AG09319 (cell line): ENCODE measurements at places on chromosomes 13 and 19.

- DNase-seq: no peak
These were observed 97.1 kb downstream of the SIPA1L3 start for GRCh38 chr19:38004186-38004520.

DNA sequence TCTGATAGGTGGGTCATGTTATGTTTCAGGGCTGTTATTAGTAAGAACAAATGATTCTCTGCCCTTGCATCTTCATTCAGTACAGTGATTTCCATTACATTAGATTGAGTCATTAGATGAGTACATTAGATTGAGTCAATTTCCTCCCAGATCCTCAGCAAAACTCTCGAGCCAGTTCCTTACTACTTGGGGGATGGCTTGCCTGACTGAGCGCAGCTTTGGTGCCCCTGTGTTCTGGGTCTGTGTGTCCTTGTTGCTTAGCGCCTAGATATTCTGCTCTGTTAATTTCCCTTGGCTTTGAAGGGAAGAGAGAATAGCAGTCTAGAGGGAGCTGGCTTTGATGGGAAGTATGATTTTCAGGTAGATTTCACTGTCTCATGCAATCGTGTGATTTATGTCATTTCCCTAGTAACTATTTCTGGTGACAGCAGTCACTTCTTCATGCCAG lies 19.1 kb upstream of the SCEL start:
- DNase-seq: no peak

- DNase-seq: no peak
These were observed 27.5 kb downstream of the VRK3 start for GRCh38 chr19:49997709-49998108.

DNA sequence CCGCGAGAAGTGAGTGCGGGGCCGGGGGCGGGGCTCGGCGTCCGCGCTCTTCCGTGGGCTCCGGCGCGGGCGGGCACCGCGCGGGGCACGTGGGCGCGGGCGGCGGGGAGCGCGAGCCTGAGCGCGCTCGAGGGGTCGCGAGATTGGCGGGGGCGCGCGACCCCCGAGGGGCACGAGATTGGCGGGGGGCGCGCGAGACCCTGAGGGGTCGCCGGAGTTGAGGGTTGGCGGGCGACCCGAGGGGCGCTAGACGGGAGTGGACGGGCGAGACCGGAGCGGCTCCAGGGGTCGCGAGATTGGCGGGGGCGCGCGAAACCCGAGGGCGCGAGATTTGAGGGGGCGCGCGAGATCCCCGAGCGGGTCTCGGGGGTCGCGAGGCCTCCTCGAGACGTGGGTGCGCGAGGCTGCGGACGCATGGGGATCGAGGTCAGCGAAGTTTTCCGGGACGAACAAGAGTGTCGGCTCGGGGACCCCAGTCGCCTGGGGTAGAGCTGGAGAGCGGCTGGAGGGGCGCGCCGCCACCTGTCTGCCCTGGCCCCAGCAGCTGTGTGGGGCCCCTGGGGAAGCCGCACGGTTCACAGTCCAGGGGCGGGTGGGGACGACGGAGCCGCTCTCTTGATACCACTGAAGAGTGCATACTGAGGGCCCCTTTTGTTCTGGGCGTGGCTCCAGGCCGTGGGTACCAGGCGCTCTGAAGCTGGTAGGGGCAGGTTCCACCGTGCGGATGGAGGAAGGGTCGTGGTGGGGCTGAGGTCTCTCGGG lies 682 bp downstream of the SSBP4 start:
- DNase-seq: no peak

- no peak for DNase-seq
These were observed 24.9 kb downstream of the RCBTB2 start for GRCh38 chr13:48508011-48508410.

- no peak for DNase-seq
These were observed 924 bp downstream of the RGCC start for GRCh38 chr13:41458187-41458760.

DNA sequence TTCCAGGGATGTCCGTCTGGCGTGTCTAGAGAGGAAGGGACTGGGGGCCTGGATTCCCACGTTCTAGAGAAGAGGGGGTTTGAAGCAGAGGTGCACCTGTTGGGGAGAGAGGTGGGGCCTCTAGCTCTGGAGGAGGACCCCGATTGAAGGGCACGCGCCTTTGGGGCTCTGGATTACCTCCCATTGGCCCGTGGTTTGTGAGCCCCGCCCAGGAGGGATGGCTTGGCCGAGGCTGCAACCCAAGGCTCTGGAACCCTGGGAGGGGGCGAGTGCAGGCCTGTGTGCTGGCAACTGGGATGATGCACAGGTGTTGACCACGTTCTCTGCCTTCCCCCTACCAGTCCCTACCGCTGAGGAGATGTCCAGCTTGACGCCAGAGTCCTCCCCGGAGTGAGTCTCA lies 20.2 kb downstream of the TMEM150B start:
- no peak for DNase-seq
